ENCODE measurements at places on chromosomes 13 and 19.
A peak's percentile ranks its signal among the peaks of the same experiment; 100 is the strongest.

- DNase-seq: no peak
These were observed 8.5 kb upstream of the RASA3 start for GRCh38 chr13:114140906-114141250.

- DNase-seq: peak; percentile 9
These were observed 1.2 kb downstream of the KLF2 start for GRCh38 chr19:16325641-16326400.

DNA sequence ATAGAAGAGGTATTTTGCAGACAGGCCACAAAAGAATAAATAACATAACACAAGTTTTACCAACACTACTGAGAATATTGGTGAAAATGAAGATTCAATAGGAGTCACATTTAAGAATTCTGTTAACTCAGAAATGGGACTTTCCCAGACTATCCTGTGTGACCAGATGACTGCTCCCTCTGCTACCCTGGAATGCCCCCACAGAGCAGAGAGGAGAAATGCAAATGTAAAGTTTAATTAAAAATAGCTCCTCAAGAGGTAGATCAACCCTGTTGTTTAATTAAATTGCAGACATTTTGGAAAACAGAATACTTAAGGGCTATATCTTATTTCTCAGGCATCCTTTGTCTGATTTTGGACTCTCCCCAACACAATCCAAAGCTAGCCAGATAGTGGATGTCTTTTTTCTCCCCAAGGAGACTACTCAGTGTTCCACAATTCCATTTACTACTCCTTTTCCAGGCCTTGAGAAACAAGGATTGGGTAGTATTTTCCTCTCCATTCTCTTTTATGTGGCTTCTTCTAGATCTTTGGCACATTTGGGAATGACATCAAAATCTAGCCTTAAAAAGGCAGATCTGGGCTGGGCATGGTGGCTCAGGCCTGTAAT, 104.7 kb upstream of the TSC22D1 start:
- no peak for DNase-seq

GRCh38 chr19:49094505-49095482, 9.5 kb downstream of the SNRNP70 start:
- no peak for DNase-seq

DNA sequence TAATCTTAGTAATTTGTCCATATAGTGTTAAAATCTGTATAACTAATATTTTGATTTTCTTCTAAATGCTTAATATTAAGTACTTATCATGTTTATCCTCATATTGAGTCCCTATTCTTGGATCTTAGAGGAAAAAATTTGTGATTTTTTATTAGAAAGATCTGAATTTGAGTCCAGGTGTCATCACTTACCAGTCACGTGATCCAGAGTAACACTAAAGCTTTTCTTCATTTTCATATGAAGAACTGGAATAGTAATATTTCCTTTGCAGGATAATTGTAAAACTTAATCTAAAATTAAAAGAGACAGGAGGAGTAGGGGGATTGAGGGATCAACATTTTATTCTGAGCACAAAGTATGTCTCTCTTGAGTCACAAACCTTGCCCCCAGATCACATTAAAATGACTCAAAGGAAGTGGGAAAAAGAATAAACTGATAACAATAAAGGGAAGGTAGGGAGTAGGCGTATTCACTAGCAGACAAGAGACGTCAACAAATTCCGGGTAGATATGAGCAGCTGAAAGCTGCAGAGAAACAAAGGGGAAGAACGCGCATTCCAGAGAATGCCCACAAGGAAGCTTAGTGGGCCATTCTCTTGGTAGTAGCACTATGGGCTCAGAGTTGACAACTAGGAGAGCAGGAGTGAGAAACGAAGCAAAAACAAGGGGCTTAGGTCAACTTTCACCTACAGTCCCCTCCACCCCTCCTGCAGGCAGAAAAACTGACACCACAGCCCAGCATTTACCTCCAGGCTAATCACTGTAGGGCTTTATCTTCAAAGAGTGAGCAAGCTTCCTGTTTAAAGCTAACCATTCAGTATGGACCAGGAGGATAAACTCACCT, 123.1 kb downstream of the SPRY2 start:
- DNase-seq: no peak

- DNase-seq: no peak
These were observed 21.2 kb upstream of the OBI1 start for GRCh38 chr13:78680115-78680561.

DNA sequence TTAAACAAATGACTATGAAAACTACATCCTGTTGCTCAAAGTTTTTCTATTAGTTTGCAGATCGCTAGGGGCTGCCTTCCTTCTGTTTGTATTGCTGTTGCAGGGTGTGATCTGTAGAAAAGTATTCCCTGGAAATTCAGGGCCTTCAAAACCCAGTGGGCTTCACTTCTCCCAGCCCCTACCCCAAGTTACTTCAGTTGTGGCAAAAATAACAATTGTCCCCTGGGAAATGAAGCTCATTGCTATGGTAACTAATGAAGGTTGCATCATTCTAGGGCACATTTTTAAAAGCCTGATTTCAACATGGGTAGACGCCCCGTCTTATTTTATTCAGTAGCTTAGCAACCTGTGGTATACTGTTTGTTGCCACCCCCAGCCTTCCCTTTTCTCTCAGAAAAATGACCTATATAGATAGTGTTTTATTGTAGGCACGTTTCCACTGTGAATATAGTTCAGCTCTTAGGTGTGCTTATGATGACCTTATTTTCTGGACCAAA, 60.9 kb downstream of the WDFY2 start:
- DNase-seq: no peak

DNA sequence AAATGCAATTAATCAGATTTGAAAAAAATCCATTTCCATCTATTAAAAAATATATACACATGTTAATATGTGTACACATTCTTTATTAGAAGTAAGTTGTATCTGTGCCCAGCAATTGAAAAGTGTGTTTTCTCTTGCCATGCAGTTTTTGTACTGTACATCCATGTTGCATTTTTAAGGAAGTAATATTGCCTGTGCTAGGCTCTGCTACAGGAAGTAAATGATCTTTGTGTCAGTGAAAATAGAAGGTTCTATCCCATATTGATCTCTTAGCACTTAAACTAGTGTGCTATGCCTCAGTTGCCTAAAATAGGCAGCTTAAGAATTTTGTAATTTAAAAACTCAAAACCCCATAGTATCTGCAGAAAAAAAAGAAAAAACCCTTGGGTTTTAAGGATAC, 122.5 kb downstream of the CDK8 start:
- no peak for DNase-seq

DNA sequence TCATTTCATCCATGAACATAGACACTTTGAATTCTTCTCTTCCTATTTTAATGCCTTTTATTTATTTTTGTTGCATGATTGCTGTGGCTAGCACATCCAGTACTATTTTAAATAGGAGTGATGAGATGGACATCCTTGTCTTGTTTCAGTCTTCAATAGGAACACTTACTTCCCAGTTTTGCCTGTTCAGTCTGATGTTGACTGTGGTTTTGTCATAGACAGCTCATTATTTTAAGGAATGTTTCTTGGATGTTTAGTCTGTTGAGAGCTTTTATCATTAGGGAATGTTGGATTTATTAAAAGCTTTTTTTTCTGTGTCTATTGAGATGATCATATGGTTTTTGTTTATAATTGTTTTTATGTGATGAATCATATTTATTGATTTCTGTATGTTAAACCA, 586.6 kb downstream of the SLITRK1 start:
- no peak for DNase-seq

DNA sequence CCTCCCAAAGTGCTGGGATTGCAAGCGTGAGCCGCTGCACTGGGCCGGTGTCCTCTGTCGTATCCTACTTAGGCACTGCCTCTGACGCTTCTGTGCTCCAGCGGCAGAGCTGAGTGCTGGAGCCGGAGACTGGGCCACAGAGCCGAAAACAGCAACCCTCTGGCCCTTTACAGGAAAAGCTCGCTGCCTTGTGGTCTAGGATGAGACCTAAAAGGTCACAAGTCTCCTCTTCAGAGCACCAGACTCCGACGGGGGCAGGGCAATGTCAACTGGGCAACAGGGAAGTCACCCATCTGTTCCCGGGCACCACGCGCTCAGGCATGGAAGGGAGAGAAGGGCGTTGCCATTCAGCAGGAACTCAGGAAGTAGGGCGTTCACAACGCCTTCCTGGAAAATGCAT, 91.7 kb downstream of the GADD45B start:
- no peak for DNase-seq

GRCh38 chr19:16590876-16591802, 18.9 kb upstream of the SLC35E1 start:
- no peak for DNase-seq

DNA sequence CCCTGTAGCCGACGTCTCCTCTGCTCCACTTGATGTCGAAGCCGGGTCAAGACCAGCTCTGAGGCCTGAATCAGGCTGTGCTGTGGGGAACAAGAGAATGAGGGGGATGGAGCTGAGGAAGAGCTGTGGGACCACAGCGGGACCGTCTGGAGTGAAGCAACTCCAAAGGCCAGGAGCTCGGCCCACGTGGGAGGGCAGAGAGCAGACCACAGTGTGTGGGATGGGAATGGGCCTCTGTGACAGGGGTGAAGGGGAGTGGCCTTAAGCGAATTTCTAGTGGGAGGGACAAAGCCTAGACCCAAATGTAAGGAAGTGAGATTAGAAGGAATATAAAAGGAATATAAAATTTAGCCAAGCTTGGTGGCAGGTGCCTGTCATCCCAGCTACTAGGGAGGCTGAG, 3.8 kb upstream of the SLC8A2 start:
- DNase-seq: no peak

GRCh38 chr13:107332188-107332587, 764.3 kb upstream of the ARGLU1 start:
- no peak for DNase-seq

GRCh38 chr19:5262721-5263120, 77.9 kb downstream of the PTPRS start:
- DNase-seq: no peak

DNA sequence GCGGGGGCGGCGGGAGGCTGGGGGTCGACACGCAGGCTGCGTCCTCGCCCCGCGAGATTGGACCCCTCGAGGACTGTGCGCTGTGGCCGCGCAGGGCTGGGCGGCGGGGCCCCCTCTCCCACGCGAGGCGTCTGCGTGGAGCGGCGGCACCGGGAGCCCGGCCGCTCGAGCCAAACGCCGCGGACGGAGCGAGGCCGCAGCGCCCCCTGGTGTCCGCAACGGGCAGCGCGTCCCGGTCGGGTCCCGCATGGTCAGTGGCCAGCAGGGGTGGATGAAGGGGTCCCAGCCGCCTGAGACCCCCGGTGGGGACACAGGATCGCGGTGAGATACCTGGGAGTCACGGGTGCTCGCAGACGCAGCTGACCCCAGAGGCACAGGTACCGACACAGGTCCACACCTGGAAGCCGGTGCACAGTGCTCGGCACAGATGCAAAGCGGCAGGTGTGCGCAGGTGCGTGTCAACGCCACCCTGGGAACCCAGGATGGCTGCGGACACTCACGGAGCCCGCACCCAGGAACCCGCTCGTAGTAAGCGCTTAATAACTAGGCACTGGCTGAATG, 2.1 kb upstream of the CIRBP start:
- DNase-seq: peak; percentile 69

GRCh38 chr13:44350775-44351504, 22.7 kb upstream of the SERP2 start:
- DNase-seq: no peak

DNA sequence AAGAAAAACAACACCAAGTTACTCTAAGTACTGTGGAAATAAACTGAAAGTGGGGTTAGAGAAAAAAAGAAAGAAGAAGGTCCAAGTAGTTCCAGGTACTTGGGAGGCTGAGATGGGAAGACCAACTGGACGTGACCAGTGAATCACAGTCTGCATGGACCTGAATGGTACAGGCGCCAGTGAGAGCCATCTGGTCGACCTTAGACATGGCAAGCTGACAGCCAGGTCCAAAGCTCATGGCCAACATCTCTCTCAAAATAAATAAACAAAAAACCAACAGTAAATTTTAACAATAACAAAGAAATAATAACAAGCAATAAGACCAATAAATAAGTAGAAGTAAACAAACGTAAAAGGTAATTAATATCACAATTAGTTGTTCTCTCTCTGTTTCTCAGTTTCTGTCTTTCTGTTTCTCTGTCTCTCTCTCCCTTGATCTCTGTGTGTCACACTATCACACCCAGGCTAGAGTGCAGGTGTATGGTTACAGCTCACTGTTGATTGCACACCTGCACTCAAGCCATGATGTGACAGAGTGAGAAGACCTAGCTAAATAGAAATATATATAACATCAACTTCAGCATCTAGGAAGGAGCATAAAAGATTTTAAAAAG, 31.6 kb upstream of the ZNF724 start:
- DNase-seq: no peak

DNA sequence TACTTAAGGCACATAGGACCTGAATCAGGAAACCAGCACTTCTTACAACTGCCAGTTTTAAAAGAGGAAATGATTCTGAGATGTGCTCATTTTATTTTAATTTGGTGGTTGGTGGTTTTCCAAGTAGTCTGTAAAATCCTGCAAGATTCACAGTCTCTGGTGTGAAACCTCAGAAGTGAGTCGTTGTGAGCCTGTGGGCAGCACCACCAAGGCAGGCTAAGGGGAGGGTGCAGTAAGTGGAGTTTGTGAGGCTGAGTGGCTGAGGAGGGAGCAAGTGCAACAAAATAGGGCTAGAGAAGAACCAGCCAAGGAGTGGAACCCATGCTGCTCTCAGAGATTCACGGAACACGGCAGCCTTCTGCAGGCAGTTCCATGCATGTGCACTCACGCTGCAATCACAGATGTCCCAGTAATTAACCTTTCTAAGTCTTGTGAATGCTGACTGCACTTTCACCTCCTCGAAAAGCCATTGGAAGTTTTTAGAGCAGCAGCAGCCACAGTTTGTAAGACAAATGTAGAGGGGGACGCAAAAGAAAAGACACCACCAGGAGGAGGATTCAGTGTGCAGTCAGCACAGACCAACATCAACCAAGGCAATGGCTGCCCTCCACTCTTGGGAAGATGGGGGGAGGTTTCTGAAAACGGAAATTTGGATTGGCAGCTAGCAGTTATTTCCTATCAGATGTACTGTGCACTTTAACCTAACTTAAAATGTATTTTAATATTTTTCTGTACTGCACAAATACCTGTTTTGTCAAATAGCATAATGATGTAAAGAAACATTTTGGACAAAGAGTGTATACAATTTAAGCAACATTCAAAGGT, 44.9 kb downstream of the ESD start:
- peak; percentile 5 for DNase-seq

- no peak for DNase-seq
These were observed 133.9 kb downstream of the DCT start for GRCh38 chr13:94345374-94346195.

DNA sequence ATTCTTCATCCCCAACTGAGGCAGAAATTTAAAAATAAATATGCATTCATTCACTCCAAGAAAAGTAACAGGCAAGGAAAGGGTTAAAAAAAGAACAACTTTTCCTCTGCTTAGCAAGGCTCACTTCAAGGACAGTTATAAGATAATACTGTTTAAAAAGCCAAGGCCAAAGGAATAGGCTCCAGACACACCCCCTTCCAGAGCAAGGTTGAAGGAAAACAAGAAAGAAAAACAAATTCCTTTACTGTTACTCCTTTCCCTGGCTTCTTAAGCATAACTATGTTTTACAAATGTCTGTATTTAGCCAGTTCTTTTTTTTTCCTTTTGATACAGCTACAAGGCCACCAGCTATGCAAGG, 8.5 kb downstream of the SIGLEC11 start:
- DNase-seq: no peak

DNA sequence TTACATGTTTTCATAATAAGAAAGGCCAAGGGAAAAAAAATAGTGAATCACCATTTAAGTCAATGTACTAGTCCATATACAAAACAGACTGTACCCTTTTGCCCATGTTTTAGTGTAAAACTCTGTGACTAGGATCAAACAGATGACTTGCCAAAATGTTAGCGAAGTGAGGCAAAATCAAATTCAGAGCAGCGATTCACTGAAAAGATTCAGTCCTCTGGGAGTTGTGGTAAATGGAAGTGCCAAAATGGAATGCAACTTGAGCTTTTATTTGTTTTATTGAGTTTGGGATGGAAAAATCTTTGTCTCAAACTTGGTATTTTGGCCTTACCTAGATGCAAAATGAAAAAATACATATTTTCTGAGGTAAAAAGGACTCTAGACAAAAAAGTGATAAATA, 9.1 kb downstream of the CDADC1 start:
- DNase-seq: no peak
